B cell (primary cell): ENCODE measurements at places on chromosomes 11 and 22. TPM values are rescaled to one million over a fixed set of nuclear protein-coding genes. Genes with fewer than 3 reads are reported as not detected.

DNA sequence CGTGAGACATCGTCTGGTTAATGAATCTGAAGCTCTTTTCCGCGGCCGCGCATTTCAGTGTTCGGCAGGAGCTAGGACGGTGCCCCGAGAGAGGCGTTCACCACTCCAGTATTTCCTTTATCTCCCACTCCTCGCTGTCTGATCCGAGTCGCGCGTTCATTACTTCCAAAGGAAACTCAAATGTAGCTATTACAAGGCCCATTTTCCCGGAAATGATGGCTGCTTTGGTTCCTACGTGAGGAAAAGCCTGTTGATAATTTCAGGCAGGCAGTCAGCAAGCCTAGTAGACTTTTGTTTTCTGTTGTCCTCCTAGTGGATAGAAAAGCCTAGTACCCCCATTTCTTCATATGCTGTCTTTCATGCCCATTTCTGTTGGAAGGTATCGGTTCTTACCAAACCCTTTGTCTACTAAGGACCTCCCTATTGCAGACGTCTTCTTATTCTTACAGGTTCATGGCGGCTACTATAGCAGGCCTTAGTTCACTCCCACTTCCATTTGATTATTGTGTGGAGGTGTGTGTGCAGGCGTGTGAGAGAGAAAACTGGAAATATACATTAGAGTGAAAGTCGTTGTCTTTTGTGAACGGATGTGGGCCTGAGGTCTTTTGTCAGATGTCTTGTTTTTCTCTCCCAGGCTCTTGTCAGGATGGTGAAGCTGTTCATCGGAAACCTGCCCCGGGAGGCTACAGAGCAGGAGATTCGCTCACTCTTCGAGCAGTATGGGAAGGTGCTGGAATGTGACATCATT lies 737 bp downstream of the RBM4 start:
- H3K36me3 ChIP-seq = peaks cover 50% of the 10 kb centered on the region
- peaks cover 59% of the 10 kb centered on the region for H3K4me1 ChIP-seq
- H3K27ac ChIP-seq = peak overlapping the region; percentile 77
- peak; percentile 66 for DNase-seq
- H3K27me3 ChIP-seq = no peaks in the 10 kb centered on the region

GRCh38 chr11:110479108-110480101 lies 49.7 kb downstream of the FDX1 start:
- DNase-seq = peak; percentile 16
- no peak overlapping the region for H3K27ac ChIP-seq
- no peaks in the 10 kb centered on the region for H3K36me3 ChIP-seq

- H3K36me3 ChIP-seq = peaks cover 1% of the 10 kb centered on the region
- peak overlapping the region; percentile 88 for H3K4me3 ChIP-seq
- DNase-seq = peak; percentile 93
- peak overlapping the region; percentile 97 for H3K27ac ChIP-seq
- H3K4me1 ChIP-seq = peaks cover 39% of the 10 kb centered on the region
- H3K27me3 ChIP-seq = no peaks in the 10 kb centered on the region
These were observed 717 bp downstream of the OSM start for GRCh38 chr22:30265823-30266444.

The TEAD1 gene
- polyA plus RNA-seq = not detected in 2 replicates
